ENCODE measurements at places on chromosomes 1 and 21.

GRCh38 chr21:33690874-33691273 lies 48.6 kb downstream of the ITSN1 start:
- DNase-seq, result no peak

DNA sequence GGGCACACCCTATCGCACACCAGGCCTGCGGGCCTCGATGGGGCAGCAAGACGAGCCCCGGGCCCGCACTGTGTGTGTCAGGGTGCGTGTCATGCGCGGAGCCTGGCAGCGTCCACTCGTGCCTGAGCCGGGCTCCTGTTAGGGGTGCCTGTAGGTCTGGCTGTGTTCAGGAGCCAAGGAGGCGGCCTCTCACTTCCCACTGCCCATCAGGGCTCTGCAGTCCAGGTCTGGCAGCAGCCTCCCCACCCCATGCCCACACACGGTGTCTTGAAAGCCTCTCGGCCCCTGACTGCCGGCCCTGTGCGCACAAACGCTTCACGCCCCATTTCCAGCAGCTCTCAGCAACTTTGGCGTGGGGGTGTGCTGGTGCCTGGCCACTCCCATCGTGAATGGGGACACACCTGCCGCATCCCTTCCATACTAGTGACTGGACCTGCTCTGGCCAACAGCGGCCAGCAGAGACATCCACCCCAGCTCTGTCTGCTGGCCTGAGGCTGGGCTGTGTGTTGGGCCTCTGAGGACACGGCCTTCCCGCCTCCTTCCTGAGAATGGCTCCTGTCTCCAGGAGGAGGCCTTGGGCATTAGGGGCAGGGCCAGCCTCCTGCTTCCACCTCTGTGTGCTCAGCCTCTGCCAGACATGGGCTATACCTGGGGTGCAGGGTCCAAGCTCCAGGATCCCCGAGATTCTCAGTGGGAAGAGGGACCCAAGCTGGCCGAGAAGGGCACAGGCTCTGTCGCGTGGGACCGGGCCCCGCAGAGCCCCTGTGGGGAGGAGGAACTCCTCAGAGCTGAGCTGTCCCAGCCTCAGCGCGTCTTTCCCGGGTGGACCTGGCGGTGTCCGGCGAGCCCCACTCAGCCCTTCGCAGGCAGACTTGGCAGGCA lies 41.8 kb upstream of the ACTRT2 start:
- DNase-seq, result no peak

DNA sequence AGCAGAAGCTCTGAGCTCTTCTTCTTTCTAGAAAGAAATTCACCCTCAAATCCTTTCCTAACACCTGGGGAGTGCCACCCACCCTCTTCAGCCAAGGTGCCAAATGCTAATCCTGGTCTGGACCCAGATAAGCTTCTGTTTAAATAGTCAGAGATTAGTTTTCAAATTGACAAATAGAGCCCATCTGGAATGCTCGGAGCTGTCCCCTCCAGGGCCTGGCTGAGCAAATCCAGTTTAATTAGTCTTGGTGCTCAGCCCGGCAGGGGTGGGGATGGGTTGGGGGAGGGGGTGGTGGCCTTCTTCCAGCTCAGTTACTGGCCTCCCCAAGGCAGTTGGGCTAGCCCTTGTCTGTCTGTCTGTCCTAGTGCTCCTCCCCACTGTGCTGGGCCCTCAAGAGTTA lies 269.5 kb downstream of the GRIK3 start:
- no peak for DNase-seq

DNA sequence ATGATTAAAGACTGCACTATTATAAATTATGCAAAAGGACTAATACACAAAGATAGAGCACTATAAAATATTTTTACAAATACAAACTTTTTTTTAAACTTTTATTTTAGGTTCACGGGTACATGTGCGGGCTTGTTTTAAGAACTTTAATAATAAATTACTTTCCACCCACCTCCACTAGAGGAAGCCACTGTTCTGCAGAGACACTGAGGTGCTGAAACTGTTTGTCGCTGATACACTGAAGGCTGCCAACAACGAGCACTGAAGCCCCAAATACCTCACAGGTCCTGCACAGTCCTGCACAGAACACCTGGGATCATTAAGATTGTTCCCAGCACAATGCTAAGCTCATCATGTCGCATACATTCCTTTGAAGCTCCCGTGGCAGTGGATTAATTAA lies 19.9 kb downstream of the COA6 start:
- DNase-seq, result no peak

- DNase-seq, result no peak
These were observed 1.3 kb upstream of the DOCK7 start for GRCh38 chr1:62689524-62689923.

DNA sequence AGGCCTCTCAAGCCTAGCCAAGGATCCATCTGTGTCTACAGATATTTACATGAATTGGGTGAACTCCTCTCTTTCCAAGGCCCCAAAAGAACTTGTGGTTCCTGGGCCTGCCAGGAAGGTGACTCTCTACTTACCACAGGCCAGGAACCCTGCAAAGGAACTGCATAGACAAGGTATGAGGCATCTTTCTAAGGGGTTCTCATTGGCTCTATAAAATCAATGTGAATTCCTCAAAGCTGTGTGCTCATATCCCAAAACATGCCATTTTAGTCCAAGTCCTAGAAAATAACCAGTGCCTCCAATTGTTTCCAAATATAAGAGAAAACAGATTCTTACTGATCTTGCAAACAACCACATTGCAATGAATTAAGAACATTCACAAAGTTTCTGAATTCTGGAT lies 39.9 kb upstream of the RGL1 start:
- no peak for DNase-seq

DNA sequence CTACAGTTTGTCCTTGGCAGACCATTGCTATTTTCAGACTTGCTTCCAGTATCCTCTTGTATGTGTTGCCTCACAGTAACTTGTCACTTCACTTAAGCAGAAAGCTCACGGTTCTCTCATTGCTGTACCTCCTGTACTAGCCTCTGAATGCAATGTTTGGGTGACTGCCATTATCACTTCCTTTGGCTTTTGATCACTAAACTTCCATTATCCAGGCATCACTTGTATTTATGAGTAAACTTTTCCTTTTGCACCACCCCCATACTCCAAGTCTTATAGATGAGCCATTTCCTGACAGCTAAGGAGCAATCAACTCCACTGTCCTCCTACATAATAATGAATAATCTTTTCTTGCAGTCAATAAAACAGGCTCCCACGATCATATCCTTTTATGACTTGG lies 255.3 kb downstream of the PDE4B start:
- no peak for DNase-seq

DNA sequence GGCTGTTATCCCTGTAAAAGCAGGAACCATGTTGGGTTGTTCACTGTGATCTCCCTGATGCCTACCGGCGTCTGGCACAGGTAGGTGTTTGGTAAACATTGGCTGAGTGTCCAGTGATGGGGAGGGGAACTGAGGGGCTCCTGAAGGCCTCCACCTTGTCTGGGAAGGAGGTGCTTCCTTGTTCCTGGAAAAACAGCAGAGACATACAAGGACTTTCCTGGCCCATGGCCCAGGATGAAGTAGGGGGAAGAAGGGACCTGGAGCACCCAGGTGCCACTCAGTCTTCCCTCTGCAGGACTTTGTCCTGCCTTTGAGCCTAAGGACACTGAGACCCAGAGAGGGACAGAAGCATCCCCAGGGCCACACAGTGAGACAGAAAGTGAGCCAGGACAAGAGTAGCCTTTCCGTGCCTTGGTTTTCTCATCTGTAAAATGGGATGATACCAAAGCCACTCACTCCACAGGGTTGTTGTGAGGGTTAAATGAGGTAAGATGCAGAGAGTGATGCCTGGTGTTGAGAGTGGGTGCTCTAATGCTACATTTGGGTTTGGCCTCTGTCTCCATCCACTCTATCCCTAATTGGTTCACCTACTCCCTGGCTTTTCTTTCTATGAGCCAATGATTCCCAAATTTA lies 6.1 kb upstream of the HEYL start:
- DNase-seq, result no peak

GRCh38 chr1:60341274-60341673 lies 267.7 kb upstream of the C1orf87 start:
- no peak for DNase-seq

DNA sequence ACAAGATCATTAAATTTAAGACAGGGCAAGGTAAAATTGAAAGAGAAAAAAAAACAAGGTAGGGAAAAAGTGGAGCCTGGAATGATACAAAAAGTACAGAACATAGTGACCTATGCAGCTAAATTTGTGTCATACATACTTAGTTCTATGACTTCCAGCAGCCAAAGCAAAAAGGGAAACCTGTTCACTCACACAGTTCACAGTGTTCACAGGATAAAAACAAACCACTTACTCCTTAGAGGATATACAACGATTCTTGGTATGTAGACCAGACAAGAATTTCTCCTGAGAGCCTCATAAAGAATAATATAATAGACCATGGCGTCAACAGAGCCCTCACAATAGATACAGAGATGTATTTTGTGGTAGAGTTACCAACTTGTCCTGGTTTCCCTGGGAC lies 27.5 kb downstream of the COA7 start:
- DNase-seq, result no peak

DNA sequence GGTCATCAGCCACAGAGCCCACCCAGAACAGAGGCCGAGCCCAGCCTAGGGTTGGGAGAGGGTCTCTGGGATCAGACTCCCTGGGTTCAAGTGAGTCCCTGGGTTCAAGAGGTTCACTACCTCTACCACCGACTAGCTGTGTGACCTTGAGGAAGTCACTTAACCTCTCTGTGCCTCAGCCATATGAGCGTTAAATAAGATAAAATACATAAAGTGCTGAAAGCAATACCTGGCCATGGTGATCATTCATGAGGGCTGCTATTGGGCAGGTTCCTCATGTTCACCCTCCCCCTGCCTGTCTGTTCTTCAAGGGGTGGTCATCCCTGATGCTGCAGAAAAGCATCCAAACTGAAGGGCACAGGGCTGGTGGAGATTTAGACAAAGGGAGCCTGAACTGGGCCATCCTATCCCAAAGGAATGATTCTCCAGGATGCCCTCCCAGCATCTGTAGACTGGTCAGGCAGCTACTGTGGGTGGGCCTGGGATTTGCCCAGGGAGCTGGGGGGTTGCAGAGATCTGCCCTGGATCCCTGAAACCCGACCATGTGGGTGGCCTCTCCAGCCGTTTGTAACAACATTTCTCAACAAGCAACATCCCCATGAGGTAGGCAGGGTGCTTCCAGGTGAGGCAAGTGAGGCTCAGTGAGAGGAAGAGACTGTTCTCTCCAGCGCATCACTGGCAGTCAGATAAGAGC lies 196.6 kb downstream of the MATN1 start:
- no peak for DNase-seq

DNA sequence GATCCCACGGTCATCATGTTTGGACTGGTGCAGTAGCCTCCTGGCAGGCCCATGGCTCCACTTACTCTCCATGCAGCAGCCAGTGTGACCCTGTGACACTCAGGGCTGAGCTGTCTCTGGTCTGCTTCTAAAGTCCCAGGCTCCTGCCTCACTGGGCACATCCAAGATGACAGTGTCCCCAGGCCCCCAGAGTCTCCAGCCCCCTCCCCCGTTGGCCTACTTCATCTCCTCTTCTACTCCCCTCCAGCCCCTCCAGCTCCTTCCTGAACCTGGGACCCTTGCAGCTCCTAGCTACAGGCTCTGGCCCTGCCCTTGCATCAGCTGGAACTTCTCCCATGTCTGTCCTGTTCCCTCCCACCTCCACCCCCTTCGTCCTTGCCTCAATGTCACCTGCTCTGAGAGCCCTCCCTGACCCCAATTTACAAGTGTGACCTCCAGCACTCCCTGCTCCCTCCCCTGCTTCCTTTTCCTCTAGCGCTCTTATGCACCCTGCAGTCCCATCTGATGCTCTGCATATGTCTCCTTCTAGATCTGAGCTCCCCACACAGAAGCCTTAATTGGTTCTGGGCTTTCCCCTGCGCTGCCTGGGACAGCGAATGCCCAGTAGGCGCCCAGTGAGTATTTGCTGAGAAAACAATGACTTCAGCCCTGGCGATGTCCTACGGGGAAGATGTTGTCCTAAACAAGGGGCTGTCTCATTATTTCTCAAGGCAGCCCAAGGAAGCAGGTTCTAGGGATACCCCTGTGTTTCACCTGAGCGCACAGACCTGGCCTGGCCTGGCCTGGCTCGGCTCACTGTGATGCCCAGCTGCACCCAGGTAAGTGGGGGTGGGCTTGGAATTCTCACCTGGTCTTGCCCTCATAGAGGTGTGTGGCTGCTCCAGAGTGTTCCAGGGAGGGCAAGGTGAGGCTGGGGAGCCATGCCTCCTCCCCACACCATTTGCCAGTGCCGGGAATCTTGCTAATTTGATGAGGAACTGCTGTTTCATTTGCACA lies 600.6 kb downstream of the PTPRU start:
- DNase-seq, result no peak

- DNase-seq, result no peak
These were observed 817 bp downstream of the EXTL1 start for GRCh38 chr1:26022404-26022779.

GRCh38 chr21:33025106-33025488 lies 638 bp upstream of the OLIG2 start:
- no peak for DNase-seq

- no peak for DNase-seq
These were observed 4.3 kb downstream of the AMPD1 start for GRCh38 chr1:114691061-114691460.
